ENCODE measurements at places on chromosomes 11 and 22.

- no peak for DNase-seq
Observed at GRCh38 chr11:110896358-110896757, 184.1 kb upstream of the ARHGAP20 start.

GRCh38 chr11:63660972-63661371 is 10.2 kb downstream of the ATL3 start:
- no peak for DNase-seq

DNA sequence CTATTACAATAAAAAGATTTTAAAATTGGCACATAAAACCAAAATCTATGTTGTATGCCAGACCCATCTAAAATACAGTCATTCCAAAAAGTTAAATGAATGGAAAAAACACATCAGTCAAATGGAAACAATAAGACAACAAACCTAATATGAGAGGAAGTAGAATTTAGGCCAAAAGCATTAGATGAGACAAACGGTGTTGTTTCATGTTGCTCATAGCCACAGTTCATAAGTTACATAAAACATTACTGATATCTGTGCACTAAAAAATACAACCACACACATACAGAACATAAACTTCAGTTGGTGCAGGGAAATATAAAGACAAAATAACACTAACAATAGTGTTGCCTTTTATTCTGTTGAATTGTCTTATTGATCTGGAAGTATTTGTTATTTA is 661.9 kb downstream of the CNTN5 start:
- DNase-seq: no peak

- DNase-seq: no peak
Observed at GRCh38 chr11:130166457-130166784, 6.8 kb downstream of the ST14 start.
